Natural killer cell treated with Interleukin-12 subunit alpha and Interleukin-12 subunit beta and Interleukin-15 and Interleukin-18, amount 100 ng/mL, for 72 hours (primary cell): ENCODE measurements at places on chromosomes 6 and 20. TPM values are rescaled to one million over a fixed set of nuclear protein-coding genes. Genes with fewer than 3 reads are reported as not detected.

The HFE gene
- total RNA-seq = 1.5 TPM

The METTL24 gene
- not detected for total RNA-seq

DNA sequence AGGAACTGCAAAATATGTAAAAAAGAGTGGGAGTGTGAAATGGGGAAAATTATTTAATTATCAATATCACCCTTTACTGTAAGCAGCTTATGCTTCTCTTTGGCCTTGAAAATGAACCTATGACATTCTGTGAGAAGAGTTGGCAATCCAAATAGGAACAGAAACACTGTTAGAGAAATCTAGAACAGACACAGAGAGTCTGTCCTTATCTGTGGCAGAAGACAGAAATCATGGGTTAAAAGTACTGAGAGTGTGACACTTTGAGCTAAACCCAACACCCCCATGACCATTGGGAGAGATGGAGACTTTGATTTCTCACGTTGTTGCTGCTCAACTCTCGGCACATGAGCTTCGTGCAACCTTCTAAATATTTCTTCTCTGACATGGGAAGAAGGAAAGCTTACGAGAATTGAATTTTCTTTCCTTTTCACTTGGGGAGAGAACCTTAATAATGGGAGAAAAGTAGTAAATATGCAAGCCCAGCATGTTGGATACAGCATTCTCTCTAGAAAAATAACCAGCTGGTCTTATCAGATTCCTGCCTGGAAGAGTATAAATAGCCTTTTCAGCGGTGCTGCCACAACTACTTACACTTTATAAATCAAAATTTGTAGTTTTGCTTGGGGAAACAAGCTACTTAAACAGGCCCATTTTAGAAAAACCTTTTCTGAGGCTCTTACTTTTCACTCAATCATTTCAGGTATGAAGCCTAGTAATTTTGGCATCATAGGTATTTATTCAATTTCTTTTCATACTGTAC lies 49.4 kb upstream of the NOX3 start:
- no peak overlapping the region for H3K4me3 ChIP-seq
- no peak overlapping the region for H3K27ac ChIP-seq
- no peaks in the 10 kb centered on the region for H3K36me3 ChIP-seq
- no peaks in the 10 kb centered on the region for H3K4me1 ChIP-seq

DNA sequence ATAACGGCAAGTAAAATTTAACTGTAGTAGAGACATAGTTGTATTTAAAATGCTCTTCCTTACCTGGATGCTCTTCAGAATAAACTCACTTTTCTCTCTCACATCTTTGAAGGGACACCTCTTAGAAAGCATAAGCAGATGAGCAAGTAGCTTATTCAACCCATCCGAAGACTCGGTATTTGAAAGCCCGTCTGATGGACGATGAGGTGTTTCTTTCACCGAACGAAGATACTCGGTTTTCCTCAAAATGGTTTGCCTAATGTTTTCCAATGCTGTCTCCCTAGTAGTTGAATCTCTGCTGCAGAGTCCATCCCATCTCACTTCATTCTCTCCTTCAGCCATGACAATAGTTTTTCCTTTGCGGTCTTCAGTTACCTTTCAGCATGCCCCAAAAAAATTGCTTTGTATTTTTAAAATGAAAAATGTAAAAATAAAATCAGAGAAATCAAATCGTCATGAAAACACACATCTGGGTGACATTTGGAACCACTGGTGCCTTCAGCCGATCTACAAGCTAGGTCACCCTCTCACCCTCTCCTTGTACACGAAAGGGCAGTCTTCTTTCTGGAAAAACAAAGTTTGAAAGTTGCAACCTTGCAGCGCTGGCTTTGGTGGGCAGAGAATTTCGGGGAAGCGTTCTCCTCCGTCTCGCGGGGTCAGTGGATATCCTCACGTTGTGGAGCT lies 772 bp downstream of the SESN1 start:
- peaks cover 62% of the 10 kb centered on the region for H3K4me1 ChIP-seq
- no peak for DNase-seq
- H3K27ac ChIP-seq = peak overlapping the region; percentile 91

- DNase-seq = no peak
- H3K36me3 ChIP-seq = peaks cover 6% of the 10 kb centered on the region
- H3K4me3 ChIP-seq = no peak overlapping the region
- no peak overlapping the region for H3K27ac ChIP-seq
These were observed 178.8 kb upstream of the PTCHD4 start for GRCh38 chr6:48289841-48290240.

DNA sequence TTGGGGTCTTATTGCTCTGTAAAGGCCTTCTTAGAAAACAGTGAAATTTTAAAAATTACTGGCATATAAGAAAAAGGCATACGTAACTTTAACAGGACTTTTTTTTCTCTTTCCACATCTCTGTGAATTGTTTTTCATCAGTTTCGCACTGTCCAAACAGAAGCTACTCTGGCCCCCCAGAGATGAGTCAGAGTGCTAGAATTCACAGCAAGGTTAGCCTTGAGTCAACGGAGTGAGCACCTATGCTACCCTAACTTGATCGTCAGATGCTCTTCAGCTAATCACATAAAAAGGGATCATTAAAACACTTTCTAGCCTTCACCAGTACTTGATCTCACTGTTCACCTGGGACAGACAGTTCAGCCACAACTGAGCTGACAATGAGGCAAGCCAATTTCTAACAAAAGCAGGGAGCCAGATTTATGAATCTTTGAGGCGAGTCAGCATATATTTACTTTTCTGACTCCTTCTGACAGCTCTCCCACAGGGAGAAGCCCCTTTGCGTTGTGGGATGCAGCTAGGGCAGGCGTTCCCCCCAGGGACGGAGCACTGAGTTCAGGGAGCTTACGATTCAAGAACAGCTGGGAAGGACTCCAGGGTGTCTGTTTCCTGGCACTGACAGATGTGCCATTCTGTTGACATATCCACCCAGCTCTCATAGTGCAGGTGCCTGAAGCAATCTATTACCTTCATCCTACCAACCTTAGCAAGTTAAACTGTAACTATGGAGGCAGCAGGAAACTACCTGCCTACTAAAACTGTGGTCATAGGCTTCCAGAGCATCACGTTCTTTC lies 46.4 kb upstream of the SPDEF start:
- peaks cover 35% of the 10 kb centered on the region for H3K4me1 ChIP-seq
- no peaks in the 10 kb centered on the region for H3K27me3 ChIP-seq
- H3K27ac ChIP-seq = no peak overlapping the region
- peaks cover 4% of the 10 kb centered on the region for H3K36me3 ChIP-seq
- DNase-seq = no peak
- no peak overlapping the region for H3K4me3 ChIP-seq

DNA sequence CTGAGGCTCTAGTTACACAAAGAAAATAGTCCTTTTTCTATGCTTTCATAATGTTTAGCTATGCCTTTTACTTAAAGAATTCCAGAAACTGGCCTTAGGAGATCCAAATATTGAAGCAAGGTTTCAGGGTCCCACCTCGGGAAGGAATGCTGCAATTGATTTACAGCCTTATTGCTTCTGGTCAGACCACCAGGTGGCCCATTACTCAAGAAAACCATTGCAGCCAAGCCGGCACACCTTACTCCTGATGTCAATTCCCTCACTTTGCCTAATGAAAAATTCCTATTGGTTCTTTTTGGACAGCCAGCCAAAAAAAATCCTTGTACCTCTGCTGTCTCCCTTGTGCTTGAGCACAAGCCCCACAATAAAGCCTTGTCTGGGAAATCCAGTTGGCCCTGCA lies 173.9 kb downstream of the LMBRD1 start:
- no peaks in the 10 kb centered on the region for H3K36me3 ChIP-seq
- no peak overlapping the region for H3K27ac ChIP-seq
- H3K4me3 ChIP-seq = no peak overlapping the region
- no peaks in the 10 kb centered on the region for H3K27me3 ChIP-seq
- DNase-seq = no peak
- H3K4me1 ChIP-seq = no peaks in the 10 kb centered on the region

- no peak for DNase-seq
- no peak overlapping the region for H3K27ac ChIP-seq
- H3K27me3 ChIP-seq = no peaks in the 10 kb centered on the region
- no peaks in the 10 kb centered on the region for H3K4me1 ChIP-seq
- no peaks in the 10 kb centered on the region for H3K36me3 ChIP-seq
These were observed 326.3 kb downstream of the RIMS1 start for GRCh38 chr6:72212686-72213085.

DNA sequence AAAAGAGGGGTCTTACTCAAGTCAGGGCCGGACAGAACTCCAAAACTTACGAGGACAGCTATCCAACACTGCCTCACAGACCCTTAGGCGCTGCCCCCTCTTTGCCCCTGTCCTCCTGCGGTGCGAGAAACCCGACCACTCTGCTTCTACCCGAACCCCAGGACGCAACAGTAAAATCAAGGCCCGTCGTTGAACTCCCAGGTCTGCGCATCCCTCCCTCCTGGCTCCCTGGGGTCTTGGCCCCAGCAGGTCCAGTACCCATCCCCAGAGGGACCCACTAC lies 6.4 kb downstream of the OLIG3 start:
- no peak overlapping the region for H3K4me3 ChIP-seq
- H3K27me3 ChIP-seq = peaks cover 62% of the 10 kb centered on the region
- peaks cover 19% of the 10 kb centered on the region for H3K4me1 ChIP-seq

- H3K4me3 ChIP-seq = no peak overlapping the region
- no peaks in the 10 kb centered on the region for H3K36me3 ChIP-seq
- peaks cover 9% of the 10 kb centered on the region for H3K4me1 ChIP-seq
- H3K27ac ChIP-seq = no peak overlapping the region
- no peak for DNase-seq
- H3K27me3 ChIP-seq = peaks cover 46% of the 10 kb centered on the region
These were observed 10.3 kb upstream of the FAXC start for GRCh38 chr6:99359800-99360199.

DNA sequence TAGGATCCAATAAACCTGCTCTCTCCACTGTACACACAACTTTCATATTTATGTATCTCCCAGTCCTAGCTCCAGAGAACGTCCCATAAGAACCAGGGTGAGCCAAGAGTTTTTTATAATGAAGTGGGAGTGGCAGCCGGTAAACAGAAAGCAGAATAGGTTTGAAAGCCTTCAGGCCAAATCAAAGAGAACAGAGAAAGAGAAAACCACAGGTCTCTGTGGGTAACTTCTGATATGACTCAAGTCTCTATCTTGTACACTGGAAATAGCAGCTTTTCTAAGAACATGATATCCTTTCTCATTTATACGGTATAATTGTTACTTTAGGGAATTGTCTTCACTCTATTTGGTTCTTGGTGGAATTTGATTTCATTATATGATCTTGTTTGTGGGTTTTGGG lies 273.6 kb downstream of the PACRG start:
- H3K4me3 ChIP-seq = no peak overlapping the region
- DNase-seq = no peak
- H3K27me3 ChIP-seq = no peaks in the 10 kb centered on the region
- H3K4me1 ChIP-seq = no peaks in the 10 kb centered on the region
- H3K36me3 ChIP-seq = no peaks in the 10 kb centered on the region

- H3K27ac ChIP-seq = no peak overlapping the region
- H3K36me3 ChIP-seq = no peaks in the 10 kb centered on the region
- no peak overlapping the region for H3K4me3 ChIP-seq
- no peaks in the 10 kb centered on the region for H3K4me1 ChIP-seq
These were observed 79.0 kb upstream of the FAM184A start for GRCh38 chr6:119157506-119157815.
